ENCODE measurements at places on chromosomes 5 and 9.

GRCh38 chr5:132840896-132841295, 10.4 kb upstream of the SHROOM1 start:
- no peak for DNase-seq

DNA sequence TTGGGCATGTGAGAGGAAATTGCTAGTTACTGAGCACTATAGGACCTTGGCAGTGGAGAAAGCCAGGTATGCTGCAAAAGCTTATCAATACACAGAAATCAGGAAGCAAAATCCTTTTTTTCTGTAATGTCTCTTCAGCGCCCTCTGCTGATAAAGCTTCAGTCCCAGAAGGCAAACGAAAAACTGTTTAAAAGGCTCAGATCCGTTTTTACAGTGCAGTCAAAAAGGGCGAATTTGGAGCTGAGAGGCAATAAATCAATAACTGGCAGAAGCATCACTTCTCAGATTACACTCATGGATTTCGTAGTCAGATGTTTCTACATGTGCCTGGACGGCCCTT, 1.1 kb upstream of the MAN2A1 start:
- peak; percentile 93 for DNase-seq

DNA sequence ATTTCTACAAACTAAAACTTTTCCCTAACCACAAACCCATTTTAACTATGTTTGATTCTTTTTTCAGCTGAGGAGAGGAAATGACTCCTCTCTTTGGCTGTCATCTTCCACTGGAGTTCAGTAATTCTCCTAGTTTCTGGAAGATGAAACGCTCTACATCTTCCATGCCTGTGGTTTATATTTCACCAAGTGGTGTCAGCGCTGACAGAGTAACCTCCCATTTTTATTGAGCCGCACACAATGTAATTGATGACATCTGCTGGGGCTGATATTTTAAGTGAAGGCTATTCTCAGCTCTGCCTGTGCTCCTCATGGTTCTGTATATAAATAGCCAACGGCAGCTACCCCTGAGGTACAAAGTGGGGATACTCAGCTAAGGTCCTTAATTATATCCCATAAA, 234.6 kb downstream of the SPOCK1 start:
- no peak for DNase-seq

DNA sequence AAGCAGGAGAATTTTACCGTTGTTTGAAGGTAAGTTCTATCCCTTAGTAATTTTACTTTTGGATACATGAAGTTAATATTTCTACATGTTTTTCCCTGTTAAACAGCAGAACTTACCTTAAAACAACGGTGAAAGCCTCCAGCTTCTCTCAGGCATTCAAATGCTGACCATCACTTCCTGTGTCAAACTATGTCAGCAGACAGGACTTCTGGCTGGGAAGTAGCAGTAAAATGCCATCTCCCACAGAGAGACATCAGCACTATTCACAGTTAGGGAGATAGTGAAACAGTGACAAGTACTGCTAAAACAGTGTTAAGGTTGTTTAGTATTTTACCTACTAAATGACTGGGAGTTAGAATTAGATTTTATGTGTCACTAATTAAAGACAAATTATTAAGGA, 34.2 kb upstream of the GOLGA1 start:
- DNase-seq, result no peak

- DNase-seq, result no peak
Measured at GRCh38 chr9:77707383-77708063, 59.4 kb upstream of the GNA14 start.

- no peak for DNase-seq
Measured at GRCh38 chr9:114174557-114174875, 19.2 kb downstream of the COL27A1 start.

DNA sequence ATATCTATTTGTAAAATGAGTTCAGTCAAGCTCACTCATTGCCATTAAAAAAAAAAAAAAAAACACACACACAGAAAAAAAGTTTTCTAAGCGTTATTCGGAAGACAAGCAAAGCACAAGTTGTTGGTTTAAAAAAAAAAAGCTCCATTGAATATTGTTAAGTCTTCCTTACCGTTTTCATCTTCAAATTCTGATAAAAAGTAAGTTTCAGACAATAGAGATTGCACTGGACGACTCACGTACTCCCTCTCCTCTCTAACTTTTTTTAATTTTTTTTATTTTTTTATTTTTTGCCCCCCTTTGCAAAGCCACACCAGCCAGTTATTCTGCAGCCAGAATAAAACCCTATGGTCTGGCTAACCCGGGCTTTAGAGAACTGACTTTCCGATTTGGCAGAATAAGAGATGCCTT, 544 bp downstream of the ADAMTS6 start:
- peak; percentile 57 for DNase-seq

DNA sequence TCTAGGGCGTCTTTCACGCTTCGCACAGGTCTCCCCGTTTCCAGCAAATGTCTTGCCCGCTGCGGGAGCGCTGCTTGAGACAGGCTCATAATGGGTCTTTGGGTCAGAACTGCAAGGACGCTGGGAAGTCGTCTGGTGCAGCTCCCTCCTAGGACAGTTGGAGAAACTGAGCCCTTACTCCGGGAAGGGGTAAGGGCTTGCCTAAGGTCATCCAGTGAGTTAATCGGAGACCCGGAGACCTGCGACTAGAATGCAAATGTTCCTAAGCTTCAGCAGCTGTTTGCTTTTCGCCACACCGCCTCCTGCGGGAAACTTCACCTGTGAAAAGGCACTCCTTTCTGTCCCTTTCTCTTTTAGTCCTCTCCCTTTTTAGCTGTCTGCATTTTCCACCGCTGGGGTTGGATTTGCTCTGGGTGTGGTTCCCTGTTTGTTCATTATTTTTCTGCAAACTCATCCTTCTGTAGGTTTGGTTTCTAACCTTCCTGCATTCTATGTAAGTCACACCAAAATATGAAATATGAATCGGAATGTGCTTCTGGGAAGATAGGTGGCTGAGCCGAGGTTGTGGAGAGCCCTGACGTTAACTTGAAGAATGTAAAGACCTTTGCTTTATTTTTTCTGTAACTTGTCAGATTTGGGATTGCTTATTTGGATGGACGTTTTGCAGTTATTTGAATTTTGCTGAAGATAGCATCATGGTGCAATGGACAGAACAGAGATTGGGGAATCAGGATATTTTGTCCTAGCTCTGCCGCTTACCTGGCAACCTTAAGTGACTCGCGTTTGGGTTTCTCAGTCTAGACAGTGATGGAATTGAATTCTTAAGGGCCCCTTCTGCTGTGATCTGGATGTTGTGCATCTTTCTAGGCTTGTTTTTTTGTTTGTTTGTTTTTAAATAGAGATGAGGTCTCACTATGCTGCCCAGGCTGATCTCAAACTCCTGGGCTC, 909 bp downstream of the SLC36A1 start:
- peak; percentile 72 for DNase-seq

DNA sequence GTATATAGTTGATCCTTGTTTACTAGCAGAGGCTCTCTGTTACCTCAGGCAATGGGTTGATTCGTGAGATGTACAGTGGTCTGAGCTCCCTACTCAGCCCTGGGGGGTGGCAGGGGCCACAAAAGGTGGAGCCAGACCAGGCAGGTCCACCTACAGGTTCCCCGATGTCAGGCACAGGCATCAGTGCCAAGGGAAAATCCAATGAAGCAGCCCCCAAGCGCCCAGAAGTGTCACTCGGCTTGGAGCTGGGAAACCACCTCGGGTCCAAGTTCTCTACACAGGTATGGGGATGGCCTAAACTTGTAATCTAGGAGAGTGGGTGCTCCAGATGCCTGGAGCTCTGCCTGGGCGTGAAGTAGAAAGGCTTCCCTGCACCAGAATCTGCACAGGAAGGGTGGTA, 188.8 kb downstream of the KIAA0825 start:
- no peak for DNase-seq

DNA sequence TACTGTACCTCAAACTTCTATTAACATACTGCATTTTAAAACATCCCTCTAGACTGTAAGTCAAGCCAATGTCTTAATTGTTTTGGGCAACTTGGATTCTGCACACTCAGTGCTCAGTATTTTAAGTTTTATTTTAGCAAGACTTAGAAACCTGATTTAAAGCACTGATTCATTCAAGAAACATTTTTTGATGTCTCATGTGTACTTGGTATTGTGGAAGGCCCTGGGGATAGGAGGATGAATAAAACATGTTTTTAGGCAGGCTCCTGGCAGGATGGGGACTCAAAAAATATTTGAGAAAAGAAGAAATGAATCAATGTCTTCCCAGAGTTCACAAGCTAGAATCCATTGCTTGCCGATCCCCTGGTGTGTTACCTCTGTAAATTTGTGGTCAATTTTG, 334.0 kb upstream of the PUM3 start:
- no peak for DNase-seq

- peak; percentile 94 for DNase-seq
Measured at GRCh38 chr5:138752951-138753793, at the start of gene CTNNA1. CTNNA1 (plus strand) TSS chr5:138753425; CDS start chr5:138781925, 28,500 bp downstream.

- no peak for DNase-seq
Measured at GRCh38 chr9:31950756-31951155, 433.7 kb upstream of the ACO1 start.

- no peak for DNase-seq
Measured at GRCh38 chr5:67019065-67019845, 177.3 kb downstream of the CD180 start.

DNA sequence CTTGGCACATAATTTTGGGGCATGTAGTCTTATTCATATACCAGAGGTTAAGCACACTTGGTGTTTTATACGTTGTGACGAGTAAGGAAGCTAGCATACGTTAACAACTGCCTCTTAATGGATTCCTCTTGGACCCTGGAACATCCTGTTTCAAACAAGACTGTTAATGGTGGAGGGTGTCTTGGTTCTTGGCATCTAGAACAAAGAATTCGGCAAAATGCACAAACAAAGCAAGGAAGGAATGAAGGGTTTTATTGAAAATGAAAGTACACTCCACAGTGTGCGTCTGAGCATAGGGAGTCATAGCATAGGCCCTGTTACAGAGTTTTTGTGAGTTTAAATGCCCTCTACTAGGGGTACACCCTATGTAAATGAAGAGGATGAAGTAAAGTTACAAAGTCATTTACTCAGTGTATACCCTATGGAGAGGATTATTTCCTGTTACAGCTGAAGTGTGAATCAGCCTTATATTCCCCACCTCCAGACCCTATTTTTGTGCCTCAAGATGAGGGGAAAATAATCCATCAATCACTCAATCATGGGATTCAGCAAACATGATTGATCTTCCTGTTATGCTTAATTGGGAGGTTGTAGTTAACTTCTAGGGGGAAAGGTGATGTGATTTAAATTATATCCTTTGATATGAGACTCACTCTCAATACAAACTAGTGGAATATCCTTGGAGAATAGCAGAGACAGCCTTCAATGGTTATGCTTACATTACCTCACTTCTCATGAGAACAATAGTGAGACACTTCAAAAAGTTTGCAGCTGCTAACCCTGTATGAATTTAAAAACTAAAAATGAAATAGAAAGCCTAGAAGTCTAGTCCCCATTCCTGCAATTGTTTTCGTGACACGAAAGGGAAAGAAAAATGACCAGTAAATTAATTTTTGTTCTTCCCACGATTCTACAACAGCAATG, 84.9 kb upstream of the MYO10 start:
- no peak for DNase-seq

- DNase-seq, result peak; percentile 68
Measured at GRCh38 chr9:21709464-21710058, 92.9 kb upstream of the MTAP start.

DNA sequence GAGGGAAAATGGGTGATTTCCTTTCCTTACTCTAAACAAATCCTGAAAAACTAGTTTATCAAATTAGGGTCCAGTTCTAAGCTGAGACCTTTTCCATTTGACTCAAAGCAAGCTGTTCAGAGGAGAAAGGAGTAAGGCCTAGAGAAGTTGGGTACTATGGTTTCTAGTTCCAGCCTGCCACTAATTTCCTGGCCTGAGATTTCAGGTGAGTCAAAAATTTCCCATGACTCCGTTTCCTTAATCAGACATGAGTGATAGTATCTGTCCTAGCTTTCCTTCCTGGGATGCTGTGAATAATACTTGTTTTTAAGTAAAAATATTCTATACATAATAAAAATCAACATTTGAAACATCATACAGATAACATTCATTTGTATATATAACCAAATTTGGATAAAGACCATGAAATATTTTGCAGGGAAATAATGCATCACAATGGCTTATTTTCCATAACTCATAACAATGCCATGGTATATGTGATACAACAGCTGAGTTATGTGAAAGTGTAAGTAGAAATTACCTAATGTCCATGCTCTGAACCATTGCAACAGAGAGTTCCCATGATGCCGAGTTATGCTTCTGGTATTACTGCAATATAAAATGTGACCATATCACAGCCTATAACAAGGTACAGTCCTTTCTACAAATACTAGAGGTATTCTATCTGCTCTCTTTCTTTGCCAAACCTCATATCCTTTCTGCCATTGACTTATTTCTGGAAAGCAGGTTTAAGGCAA, 142.7 kb downstream of the MLLT3 start:
- DNase-seq, result no peak

DNA sequence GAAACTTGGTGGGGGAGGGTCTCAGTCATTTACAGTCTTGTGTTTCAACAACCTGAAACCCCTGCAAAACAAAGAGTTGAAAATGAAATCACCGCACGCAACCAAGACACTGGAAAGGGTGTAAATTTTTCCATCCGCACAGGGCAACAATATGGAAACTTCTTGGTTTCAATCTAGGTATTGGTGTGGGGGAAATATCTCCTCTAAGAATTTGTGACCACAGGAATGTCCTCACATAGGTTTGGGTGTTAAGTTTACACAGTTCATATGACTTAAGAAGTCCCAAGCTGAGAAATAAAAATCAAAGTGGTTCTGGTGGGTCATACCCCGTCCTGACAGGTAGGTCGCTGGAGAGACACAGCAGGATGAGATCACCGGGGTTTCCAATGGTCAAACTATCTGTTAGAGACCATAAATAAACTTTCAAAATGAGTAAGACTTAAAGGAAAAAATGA, 51.9 kb upstream of the PIP5K1B start:
- DNase-seq, result no peak

DNA sequence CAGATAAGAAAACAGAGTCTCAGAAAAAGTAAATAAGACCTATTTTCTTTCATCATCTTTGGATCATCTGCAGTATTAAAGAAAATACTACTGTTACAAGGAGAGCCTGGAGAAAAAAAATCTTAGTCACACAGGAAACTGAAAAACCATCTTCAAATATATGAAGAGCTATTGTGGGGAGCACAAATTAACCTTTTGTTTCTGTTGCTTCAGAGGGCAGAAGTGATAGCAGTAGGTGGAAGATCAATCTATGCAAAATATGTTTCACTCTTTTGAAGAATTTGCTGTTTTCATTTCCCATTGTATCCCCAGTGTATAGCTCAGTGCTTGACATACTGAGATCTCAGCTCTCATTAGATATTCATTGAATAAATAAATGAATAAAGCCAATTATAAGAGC, 13.1 kb upstream of the CEMIP2 start:
- DNase-seq, result no peak

DNA sequence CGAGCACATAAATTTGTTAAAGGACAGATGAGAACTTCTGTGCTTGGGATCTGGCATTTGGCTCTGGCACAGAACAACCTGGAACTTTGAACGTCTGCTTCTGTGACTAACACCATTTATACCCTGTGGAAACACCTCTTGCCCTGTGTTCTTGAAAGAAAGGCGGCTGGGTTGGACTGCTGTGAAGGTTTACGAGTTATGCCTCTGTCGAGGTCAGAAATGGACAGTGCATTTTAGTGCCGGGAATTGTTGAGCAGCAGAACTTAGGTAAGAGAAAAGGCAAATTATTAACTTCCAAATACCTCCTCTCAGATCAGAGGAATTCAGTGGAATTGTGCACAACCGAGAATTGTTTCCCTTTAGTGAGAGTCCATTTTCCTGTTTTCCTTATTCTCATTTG, 14.1 kb upstream of the INIP start:
- no peak for DNase-seq

All from DMS53 (cell line).